ENCODE measurements at places on chromosomes 6 and 20.

DNA sequence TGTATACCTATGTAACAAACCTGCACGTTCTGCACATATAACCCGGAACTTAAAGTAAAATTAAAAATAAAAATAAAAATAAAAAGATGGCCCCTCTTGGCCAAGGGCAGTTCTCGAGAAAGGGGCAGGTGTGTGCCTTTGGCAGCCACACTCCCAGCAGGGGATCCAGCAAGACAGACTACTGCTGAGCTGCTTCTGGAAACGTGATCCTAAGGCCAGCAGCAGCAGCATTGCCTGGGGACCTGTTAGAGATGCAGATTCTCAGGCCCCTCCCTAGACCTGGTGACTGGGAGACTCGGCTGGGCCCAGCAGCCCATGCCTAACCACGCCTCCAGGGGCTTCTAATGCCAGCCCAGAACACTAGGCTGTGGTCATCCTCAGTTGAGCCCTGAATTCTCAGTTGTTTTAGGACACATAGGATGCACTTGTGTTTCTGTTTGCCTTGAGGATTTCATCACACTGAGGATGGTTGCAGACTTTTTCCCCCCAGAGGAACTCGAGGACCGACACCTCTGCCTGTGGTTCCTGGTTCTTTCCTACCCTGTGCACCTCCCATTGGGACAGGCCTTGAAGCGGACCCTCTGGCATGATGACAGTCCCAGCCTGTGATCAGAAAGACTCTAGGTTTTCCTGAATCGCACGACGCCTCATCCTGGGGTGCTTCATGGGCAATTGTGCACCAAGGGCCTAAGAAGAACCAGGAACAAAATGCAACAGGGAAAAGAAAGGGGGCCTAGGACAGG is 105.9 kb downstream of the TOX2 start:
- DNase-seq = no peak

- no peak for DNase-seq
These were observed 9.1 kb upstream of the ADA start for GRCh38 chr20:44660581-44660980.

DNA sequence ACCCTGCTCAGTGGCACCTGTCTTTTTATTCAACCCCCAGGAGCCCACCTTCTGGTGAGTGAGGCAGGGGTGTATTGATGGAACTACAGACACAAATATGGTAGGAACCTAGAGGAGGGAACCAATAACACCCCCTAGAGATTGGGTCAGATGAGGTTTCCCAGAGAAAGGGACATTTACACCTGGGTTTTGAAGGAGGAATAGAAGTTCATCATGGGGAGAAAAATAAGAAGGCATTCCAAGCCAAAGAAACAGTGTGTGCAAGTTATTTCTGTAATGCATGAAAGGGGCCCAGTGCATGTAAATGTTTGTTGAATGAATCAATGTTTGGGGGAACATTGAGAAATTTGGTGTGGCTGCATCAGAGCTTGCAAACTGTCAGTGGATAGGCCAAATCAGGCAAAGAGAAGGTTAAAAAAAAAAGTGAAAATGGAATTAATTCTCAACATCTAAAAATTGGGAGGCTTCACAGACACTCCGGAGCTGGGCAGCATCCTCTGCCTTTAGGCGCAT is 11.1 kb upstream of the KIAA1755 start:
- no peak for DNase-seq

- DNase-seq = no peak
These were observed 438.1 kb downstream of the HACE1 start for GRCh38 chr6:104421650-104422049.

- no peak for DNase-seq
These were observed 60.5 kb downstream of the JPH2 start for GRCh38 chr20:44126445-44126844.

DNA sequence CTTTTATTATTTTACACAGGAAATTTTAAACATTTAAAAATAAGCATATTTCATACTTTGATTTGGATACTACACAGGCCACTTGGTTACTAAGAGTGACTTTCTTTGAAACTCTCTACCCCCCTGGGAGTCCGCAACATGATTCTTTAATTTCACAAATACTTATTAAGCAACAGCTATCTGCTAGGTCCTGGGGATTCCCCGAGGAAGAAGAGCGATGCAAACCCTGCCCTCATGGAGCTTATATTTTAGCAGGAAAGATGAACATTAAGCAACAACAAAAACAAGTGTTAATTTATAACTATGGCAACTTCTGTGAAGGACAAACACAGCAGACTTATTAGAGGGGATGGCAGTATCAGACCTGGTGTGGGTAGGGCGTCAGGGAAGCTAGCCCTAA is 3.9 kb upstream of the ADTRP start:
- no peak for DNase-seq

DNA sequence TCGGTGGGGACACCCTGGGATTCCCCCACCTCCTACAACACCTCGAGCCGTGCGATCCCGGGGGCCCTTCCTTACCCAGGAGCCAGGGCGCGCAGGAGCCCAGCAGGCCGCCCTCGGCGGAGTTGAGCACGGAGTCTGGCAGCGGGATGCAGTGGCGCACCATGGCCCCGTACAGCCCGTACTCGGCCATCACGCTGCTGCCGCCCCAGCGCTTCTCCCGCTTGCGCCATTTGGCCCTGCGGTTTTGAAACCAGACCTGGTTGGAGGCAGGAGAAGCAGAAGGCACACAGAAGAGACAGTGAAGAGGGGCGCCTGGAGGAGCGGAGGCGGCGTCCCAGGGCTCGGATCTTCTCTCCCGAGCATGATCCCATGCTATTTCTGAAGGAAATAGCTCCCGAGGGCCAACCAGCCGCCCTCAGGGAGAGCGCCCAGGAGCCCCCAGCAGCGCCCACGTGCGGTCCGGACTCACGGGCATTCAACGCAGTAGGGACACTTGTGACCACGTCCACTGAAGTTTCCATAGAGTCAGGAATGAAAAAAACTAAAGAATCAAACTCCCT is 4.3 kb downstream of the VSX1 start:
- no peak for DNase-seq

- DNase-seq = no peak
These were observed 278.3 kb downstream of the SOX4 start for GRCh38 chr6:21871831-21872230.

- DNase-seq = no peak
These were observed 275.2 kb upstream of the CNR1 start for GRCh38 chr6:88441346-88441745.

DNA sequence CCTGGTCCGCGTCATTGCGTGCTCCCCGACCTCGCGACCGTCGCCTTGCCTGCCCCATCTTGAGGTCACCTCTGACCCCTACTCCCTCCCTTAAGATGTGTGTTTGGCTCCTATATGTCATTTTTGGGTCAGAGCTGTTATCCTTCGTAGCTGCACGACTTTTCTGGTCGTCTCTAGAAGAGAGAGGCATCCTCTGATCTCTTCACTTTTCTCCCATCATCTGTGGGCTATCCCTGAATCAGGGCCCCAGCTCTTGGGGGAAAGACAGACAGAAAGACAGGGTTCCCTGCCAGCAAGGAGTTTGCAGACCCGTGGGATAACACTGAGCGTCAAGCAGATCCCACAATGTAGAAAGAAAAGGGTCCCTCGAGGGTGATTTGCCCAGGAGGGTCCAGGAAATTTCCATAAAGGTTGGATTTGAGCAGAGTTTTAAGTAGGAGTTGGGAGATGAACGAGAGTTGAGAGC is 555 bp downstream of the FAM120B start:
- no peak for DNase-seq

GRCh38 chr20:63972312-63973159 is 2.8 kb upstream of the ZNF512B start:
- DNase-seq = peak; percentile 3

DNA sequence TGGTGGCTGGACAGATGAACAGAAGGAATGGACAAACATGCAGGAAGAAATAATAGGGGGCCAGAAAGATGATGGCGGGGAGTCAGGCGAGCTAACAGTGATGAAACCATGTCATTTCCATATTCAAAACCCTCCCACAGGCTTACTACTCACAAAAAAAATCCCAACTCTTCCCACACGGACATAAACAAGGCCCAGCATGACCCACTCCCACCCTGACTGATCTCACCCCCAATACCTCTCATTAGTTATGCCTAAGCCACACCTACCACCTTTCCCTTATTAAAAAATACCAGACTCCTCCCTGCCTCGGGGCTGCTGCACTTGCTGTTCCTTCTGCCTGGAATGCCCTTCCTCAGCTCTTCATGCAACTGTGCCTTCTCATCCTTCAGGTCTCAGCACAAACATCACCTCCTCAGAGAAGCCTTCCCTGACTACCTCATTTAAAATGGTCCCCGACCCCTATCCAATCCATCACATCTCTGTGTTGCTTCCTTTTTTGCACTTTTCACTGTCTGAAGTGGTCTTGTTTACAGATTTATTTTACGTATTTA is 145.8 kb downstream of the PREX1 start:
- no peak for DNase-seq

GRCh38 chr6:12289933-12290820 is at the start of gene EDN1:
TSS of gene EDN1 (plus strand) at chr6:12290361. CDS start at chr6:12290630, 269 bp downstream.
- peak; percentile 71 for DNase-seq

- no peak for DNase-seq
These were observed 91.7 kb downstream of the MTFR2 start for GRCh38 chr6:136158387-136158821.

- DNase-seq = no peak
These were observed 318.7 kb downstream of the CDH4 start for GRCh38 chr20:61570646-61571195.

DNA sequence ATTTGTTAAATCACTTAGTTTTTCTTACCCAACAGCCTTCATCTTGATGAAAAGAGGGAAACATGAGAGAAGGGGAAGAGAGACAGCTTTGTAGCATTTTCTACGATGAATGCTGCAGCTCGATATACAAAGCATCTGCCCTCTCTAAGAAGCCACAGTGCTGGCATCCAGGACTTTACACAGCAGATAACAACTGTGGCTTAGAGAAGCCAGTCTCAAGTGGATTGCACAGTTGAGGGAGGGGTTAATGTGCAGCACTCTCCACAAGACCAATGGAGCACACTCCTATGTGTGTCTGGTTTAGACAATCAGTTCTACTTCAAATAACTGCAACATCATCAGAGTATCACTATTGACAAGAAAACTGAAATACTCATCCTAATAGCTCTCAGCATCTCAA is 5.8 kb downstream of the C6orf120 start:
- no peak for DNase-seq

- DNase-seq = no peak
These were observed 23.9 kb downstream of the CD83 start for GRCh38 chr6:14141351-14142062.

DNA sequence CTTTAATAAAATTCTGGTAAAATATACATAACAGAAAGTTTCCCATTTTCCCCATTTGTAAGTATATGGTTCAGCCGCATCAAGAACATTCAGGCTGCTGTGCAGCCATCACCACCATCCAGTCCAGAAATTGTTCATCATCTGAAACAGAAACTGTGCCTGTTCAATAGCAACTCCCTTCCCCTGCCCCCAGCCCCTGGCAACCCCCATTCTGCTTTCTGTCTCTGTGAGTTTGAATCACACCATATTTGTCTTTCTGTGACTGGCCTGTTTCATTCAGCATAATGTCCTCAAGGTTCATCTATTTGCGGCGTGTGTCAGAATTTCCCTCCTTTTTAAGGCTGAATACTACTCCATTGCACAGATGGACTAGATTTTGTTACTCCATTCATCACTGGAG is 19.1 kb downstream of the VSTM2L start:
- DNase-seq = no peak

DNA sequence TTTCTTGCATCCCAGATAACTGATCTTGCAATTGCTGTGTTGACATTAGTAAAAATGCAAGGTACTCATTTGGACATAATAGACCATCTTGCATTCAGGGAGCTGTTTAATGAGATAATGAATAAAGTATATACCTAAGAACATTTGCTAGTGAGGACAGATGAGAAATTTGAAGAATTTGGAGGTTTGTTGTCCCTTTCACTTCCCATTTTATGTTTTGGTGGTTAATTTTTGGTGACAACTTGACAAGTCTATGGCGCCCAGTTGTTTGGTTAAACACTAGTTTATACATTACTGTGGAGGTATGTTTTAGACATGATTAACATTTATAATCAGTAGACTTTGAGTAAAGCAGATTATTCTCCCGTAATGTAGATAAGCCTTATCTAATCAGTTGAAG is 300.2 kb upstream of the SYNCRIP start:
- no peak for DNase-seq

DNA sequence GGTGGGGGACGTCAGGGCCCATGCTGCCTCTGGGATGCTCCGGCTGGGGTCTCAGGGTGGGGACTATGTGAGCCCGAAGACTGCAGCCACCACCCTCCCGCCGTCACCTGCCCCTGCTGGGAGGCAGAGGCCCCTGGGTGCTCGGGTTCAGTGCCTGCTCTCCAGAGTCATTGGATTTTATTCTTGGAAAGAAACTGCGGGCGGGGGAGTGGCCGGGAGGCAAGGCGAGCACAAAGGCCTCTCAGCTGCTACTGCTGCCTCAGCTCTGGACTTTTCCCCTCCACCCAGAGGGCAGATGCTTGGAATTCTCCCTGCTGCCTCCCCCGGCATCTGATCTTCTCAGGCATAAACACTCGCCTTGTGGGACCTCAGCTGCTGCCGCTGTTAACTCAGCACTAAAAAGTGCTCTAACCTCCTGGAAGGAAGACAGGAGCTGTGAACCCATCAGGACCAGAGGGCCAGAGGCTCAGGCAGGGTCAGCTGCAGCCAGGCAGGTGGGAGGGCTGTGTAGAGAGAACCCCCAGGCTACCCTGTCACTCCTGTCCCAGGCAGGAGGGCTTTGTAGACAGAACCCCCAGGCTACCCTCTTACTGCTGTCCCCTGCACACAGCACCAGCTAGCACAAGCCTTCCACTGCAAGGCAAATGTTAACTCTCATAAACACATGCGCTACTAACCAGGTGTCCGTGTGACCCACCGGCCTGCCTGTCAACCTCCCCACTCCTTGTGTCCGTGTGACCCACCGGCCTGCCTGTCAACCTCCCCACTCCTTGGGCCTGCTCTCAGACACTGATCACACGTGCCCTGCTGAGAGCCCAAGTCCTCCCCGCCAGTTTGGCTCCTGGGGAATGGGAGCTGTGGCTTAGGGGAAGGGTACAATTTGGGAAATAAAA is 9.4 kb upstream of the FRMD1 start:
- no peak for DNase-seq

GRCh38 chr6:160203076-160203475 is 55.5 kb downstream of the SLC22A2 start:
- no peak for DNase-seq

- DNase-seq = peak; percentile 49
These were observed 26.3 kb downstream of the HECA start for GRCh38 chr6:139161169-139161568.

DNA sequence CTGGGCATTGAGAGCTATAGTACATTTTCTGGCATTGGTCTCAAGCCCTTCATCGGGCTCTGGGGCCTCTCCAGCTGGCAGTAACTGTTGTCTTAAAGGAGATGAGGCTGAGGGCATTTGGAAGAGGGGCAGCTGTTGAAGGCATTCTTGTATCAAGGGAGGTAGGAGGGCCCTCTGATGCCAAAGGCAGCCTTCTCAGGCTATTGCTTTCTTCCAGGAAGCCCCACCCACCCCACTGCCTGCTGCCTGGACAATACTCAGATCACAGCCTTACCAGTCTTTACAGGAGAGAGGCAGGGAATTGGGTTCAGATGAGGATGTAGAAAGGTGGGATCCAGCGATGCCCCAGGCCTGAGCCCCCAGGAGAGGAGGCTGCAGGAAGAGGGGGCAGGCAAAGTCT is 46.0 kb downstream of the CPXM1 start:
- no peak for DNase-seq
